ENCODE measurements at places on chromosomes 7 and 10. TPM values are rescaled to one million over a fixed set of nuclear protein-coding genes. Genes with fewer than 3 reads are reported as not detected.
A peak's percentile ranks its signal among the peaks of the same experiment; 100 is the strongest.

DNA sequence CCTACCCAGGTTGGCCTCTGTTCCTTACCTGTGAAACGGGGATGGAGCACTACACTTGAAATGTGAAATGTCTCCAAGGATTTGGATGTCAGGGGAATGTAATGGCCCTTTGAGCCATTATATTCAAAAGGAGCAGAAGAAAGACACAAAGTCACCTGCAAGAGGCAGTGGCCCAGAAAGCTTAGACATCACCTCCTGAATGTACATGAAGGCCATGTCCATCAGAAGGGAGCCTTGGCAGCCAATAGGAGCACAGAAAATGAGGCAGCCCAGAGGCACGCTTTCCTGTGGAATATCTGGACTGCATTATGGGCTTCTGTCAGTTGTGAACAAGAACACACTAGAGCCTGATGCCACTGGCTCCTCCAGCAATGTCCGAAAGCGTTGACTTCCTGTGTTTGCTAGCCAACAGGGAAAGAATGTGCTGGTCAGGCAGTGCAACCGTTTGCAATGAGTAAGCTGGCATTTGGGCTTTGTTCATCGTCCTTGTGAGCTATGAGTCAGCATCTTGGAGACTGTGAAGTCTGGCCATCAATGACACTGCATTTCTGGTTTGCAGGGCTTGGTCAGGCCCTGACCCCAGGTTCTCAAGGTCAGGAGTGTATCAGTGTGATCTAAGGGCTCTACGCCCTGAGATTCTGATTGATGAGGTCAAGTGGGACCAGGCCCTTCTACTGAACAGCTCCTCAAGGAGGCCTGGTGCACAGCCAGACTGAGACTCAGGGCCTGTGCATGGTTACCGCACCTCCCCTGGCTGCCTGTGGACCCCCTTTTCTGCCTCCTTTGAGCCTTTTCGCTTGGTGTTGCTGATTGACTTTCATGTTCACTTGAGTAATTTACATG lies 222.4 kb downstream of the RPS24 start:
- H3K27me3 ChIP-seq = peaks cover 24% of the 10 kb centered on the region
- H3K4me1 ChIP-seq = peaks cover 8% of the 10 kb centered on the region
- no peak overlapping the region for H3K4me3 ChIP-seq
- no peaks in the 10 kb centered on the region for H3K36me3 ChIP-seq
- peak; percentile 60 for DNase-seq

Gene FANK1
- 1.6 TPM for total RNA-seq

GRCh38 chr10:117861329-117861728 lies 185.4 kb downstream of the RAB11FIP2 start:
- no peak overlapping the region for H3K27ac ChIP-seq
- H3K36me3 ChIP-seq = no peaks in the 10 kb centered on the region
- no peaks in the 10 kb centered on the region for H3K27me3 ChIP-seq
- DNase-seq = no peak

DNA sequence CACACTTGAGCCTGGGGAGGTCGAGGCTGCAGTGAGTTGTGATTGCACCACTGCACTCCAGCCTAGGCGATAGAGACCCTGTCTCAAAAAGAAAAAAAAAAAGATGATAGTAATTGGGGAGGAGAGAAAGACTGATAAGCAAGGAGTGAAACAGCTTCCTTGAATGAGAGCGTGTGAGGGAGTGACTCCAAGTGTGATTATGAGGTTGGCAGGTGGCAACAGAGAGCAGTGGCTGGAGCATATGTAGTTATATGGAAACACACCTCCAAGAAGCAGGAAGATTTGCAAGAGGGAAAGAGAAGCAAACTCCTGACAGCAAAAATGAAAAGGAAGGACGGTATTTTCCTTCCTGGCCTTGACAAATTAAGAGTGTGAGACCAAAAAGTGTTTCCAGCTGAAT lies 50.4 kb downstream of the VKORC1L1 start:
- H3K27me3 ChIP-seq = no peaks in the 10 kb centered on the region
- DNase-seq = no peak
- H3K4me3 ChIP-seq = no peak overlapping the region
- no peak overlapping the region for H3K27ac ChIP-seq
- no peaks in the 10 kb centered on the region for H3K4me1 ChIP-seq

GRCh38 chr10:109114579-109114978 lies 808.7 kb downstream of the XPNPEP1 start:
- H3K4me1 ChIP-seq = no peaks in the 10 kb centered on the region
- H3K36me3 ChIP-seq = no peaks in the 10 kb centered on the region
- no peak for DNase-seq
- H3K27ac ChIP-seq = no peak overlapping the region
- H3K27me3 ChIP-seq = no peaks in the 10 kb centered on the region
- no peak overlapping the region for H3K4me3 ChIP-seq

- no peaks in the 10 kb centered on the region for H3K36me3 ChIP-seq
- no peak for DNase-seq
- H3K4me3 ChIP-seq = peak overlapping the region; percentile 52
- peaks cover 79% of the 10 kb centered on the region for H3K27me3 ChIP-seq
Observed at GRCh38 chr7:1667566-1668395, 2.3 kb upstream of the ELFN1 start.

GRCh38 chr7:151552352-151553028 lies 32.8 kb upstream of the RHEB start:
- peak overlapping the region; percentile 68 for H3K27ac ChIP-seq
- DNase-seq = peak; percentile 76
- peaks cover 38% of the 10 kb centered on the region for H3K4me1 ChIP-seq
- H3K4me3 ChIP-seq = peak overlapping the region; percentile 12
- peaks cover 13% of the 10 kb centered on the region for H3K36me3 ChIP-seq

DNA sequence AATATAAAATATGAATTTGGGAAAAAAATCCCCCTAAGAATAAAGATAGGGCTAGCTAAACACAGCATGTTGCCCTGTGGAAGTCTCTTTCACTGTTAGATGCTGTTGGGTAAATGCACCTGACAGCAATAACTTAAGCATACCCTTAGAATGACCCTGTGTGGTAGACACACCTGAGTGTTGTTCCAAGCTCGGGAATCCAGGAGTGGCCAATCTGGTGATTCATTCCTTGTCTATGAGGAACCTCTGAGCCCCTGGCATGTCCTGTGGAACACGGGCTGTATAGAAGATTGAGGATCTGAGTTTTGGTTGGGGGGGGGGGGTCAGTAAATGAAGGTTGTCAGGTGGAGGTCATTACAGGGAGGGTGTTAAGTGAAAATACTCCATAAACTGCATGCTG lies 730.0 kb upstream of the IGFBP3 start:
- H3K4me1 ChIP-seq = peaks cover 40% of the 10 kb centered on the region
- peak overlapping the region; percentile 95 for H3K27ac ChIP-seq
- peak; percentile 93 for DNase-seq
- peaks cover 21% of the 10 kb centered on the region for H3K36me3 ChIP-seq
- H3K27me3 ChIP-seq = no peaks in the 10 kb centered on the region
- peak overlapping the region; percentile 57 for H3K4me3 ChIP-seq

DNA sequence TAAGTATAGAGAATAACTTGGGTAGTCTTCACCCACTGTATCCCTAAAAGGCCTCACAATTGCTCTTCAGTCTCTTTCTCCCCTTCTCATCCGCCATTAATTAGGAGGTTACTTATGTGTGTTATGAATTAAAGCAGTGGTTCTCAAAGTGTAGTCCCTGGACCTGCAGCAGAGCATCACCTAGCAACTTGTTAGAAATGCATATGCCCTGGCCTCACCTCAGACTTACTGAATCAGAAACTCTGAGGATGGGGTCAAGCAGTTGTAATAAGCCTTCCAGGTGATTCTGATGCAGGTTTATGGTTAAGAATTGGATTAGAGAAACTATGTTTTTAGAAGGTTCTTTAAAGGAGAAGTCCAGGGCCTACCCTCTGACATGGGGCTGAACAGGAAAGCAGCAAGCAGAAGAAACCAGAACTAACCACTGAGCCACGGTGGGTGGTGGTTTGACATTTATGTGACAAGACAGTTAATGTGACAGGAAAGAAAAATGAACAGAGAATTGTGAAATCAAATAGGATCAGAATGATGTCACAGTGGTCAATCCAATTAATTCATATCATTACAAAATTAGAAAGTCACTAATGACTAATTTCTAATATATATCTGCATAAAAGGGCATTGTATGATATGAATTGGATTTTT lies 37.6 kb downstream of the ENTPD1 start:
- H3K4me1 ChIP-seq = peaks cover 13% of the 10 kb centered on the region
- H3K36me3 ChIP-seq = peaks cover 5% of the 10 kb centered on the region
- H3K27ac ChIP-seq = no peak overlapping the region
- H3K27me3 ChIP-seq = no peaks in the 10 kb centered on the region
- H3K4me3 ChIP-seq = no peak overlapping the region

Gene DNAJC12
- 1.1 TPM for total RNA-seq

DNA sequence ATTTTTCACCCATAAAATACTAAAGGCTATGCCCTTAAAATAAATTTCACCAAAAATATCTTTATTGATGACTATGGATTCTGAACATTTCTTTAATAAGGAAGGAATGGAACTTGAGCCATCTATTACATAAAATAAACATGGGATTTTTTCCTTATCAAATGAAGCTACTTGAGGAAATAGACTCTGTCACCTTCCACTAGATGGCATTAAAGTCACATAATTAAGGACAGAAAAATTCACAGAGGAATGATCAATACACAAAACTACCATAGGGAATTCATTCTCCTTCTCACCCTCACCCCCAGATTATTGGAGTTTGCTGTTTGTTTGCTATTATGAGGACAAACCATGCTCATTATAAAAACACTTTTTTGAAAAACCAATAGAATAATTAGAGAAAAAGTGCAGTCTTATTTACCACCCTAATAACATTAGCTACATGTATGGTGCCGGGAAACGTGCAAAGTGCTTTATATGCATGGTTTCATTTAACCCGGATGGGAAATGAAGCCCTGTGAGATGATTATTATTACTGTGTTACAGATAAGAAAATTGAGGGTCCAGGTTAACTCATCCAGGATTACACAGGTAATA lies 21.1 kb upstream of the FOXI2 start:
- DNase-seq = no peak
- H3K27ac ChIP-seq = no peak overlapping the region
- H3K36me3 ChIP-seq = no peaks in the 10 kb centered on the region
- no peak overlapping the region for H3K4me3 ChIP-seq
- H3K4me1 ChIP-seq = no peaks in the 10 kb centered on the region

- H3K36me3 ChIP-seq = no peaks in the 10 kb centered on the region
- peaks cover 12% of the 10 kb centered on the region for H3K4me1 ChIP-seq
- no peak overlapping the region for H3K27ac ChIP-seq
Observed at GRCh38 chr10:102072673-102073527, 7.8 kb downstream of the HPS6 start.

DNA sequence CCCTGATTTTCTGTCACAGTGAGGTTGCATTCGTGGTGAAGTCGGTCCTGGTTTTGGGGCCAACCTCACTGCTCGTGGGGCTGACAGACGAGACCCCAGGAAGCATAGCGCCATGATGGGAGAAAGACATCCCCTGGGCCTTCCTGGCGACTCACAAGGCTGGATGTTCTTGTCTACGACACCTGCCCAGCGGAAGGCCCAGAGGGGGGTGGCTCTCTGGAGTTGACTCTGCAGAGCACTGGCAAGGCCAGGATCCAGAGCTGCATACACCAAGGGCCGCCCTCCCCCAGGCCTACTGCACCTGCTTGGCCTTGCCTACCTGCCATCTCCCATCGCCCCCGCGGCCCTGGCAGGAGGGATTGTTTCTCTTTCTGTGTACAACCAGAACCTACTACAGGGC lies 608.9 kb downstream of the PTPRN2 start:
- H3K4me1 ChIP-seq = no peaks in the 10 kb centered on the region
- DNase-seq = no peak
- H3K36me3 ChIP-seq = peaks cover 7% of the 10 kb centered on the region
- no peak overlapping the region for H3K4me3 ChIP-seq
- no peaks in the 10 kb centered on the region for H3K27me3 ChIP-seq
- no peak overlapping the region for H3K27ac ChIP-seq

DNA sequence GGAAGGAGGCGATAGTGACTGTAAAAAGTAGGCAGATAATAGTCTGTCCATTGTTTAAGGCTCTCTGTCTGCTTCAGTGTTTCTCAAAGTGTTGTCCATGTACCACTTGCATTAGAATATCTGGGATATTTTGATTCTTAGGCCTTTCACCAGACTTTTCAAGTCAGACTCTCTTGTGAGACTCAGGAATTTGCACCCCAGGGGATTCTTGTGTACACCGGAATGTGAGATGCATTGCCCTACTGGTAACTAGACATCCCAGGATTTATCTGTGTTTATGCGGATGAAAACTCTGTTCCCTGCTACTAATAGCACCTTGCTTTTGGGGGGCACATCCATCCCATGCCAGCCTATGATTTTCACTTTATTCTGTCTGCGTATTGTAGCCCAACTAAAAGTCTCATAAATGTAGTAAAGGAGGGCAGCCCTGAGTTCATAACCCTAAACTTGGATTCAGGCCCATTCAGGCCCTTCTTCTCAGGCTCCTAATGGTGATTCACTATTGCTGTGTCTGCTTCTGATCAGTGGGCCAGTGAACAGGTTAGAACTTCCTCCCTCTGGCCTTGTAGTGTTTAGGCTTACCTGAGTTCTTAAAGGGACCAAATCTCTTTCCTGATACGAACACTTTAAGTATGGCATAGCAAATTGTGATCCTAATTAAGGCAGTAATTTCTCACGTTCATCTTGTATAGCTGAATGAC lies 71.8 kb upstream of the RPA3 start:
- no peaks in the 10 kb centered on the region for H3K36me3 ChIP-seq
- no peak overlapping the region for H3K27ac ChIP-seq
- no peak for DNase-seq

- no peaks in the 10 kb centered on the region for H3K4me1 ChIP-seq
- no peaks in the 10 kb centered on the region for H3K27me3 ChIP-seq
- no peaks in the 10 kb centered on the region for H3K36me3 ChIP-seq
- H3K27ac ChIP-seq = no peak overlapping the region
Observed at GRCh38 chr10:60820093-60820754, 41.9 kb downstream of the CDK1 start.

Gene SP8
- total RNA-seq = not detected

GRCh38 chr10:44394696-44395381 lies 9.9 kb upstream of the CXCL12 start:
- peaks cover 68% of the 10 kb centered on the region for H3K27me3 ChIP-seq
- H3K27ac ChIP-seq = no peak overlapping the region
- no peak for DNase-seq

- H3K4me3 ChIP-seq = no peak overlapping the region
- DNase-seq = no peak
- H3K36me3 ChIP-seq = no peaks in the 10 kb centered on the region
- no peaks in the 10 kb centered on the region for H3K27me3 ChIP-seq
- no peak overlapping the region for H3K27ac ChIP-seq
- H3K4me1 ChIP-seq = no peaks in the 10 kb centered on the region
Observed at GRCh38 chr7:82736633-82737032, 293.1 kb upstream of the CACNA2D1 start.

GRCh38 chr10:7410862-7411670 lies at the start of gene SFMBT2:
SFMBT2 (minus strand) TSS chr10:7411034; CDS start chr10:7381898, 29,136 bp downstream.
- H3K27me3 ChIP-seq = peaks cover 47% of the 10 kb centered on the region
- peak; percentile 44 for DNase-seq
- peaks cover 22% of the 10 kb centered on the region for H3K36me3 ChIP-seq
- H3K4me3 ChIP-seq = peak within 1 kb of the TSS; percentile 75

GRCh38 chr10:36489611-36490228 lies 635.7 kb upstream of the ANKRD30A start:
- H3K4me1 ChIP-seq = no peaks in the 10 kb centered on the region
- H3K36me3 ChIP-seq = no peaks in the 10 kb centered on the region
- no peak for DNase-seq
- no peak overlapping the region for H3K4me3 ChIP-seq
- no peaks in the 10 kb centered on the region for H3K27me3 ChIP-seq

Gene PKD2L1
- not detected for total RNA-seq

Gene LDB1
- 25.8 TPM for total RNA-seq

Gene ANXA8L1
- 0.57 TPM for total RNA-seq

Gene TM9SF3
- total RNA-seq = 177 TPM
